ENCODE measurements at places on chromosomes 3 and 15. TPM values are rescaled to one million over a fixed set of nuclear protein-coding genes. Genes with fewer than 3 reads are reported as not detected.

SGO1 gene
- 29.1 TPM for total RNA-seq

SPINK8 gene
- total RNA-seq, result not detected

IFRD2 gene
- total RNA-seq, result 100 TPM

CLK3 gene
- 160 TPM for total RNA-seq

DNA sequence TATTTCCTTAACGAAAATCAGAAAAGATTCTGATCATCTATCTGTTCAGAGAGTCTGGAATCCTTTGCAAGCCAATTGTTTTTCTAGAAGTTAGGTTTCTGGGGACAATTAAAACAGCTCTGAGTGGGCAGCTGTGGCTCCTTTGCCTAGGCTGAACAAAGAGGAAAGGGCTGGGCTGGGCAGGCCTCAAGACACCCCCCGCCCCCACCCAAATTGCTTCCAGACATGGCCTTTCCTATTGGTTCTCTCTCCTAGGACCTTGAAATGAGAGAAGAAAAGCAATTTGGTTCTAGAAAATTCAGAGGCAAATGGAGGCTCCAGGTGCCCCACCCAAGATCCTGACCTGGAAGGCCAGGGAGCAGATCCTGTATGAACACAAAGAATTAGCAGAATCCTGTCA, 2.3 kb upstream of the ADPGK start:
- DNase-seq, result no peak

GRCh38 chr15:79778378-79778990, 118.3 kb downstream of the MTHFS start:
- no peak for DNase-seq

- DNase-seq, result no peak
These were observed 230.0 kb upstream of the LYSMD4 start for GRCh38 chr15:99963096-99963825.

GRCh38 chr3:133855772-133856171, 39.9 kb downstream of the RAB6B start:
- DNase-seq, result no peak

GRCh38 chr15:96273317-96274086, 57.0 kb upstream of the NR2F2 start:
- no peak for DNase-seq

DNA sequence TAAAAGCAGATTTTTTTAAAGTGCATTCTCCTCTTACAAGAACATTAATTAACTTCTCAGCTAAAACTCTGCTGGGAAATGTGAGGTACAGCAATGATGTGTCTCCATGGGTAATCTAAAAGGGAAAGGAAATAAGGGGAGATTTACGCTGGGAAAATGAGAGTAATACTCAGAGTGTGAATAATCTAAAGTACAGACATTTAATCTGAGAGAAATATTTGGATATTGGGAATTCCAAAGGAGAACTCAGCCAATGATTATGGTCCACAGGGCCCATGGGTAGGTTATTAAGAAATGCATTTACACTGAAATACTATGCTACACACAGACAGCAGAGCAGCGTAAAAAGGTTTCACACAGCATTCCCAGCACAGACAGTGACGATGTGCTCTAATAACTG, 229.9 kb downstream of the MAGI1 start:
- DNase-seq, result no peak

GRCh38 chr3:119236756-119237155, 3.9 kb downstream of the B4GALT4 start:
- no peak for DNase-seq

DNA sequence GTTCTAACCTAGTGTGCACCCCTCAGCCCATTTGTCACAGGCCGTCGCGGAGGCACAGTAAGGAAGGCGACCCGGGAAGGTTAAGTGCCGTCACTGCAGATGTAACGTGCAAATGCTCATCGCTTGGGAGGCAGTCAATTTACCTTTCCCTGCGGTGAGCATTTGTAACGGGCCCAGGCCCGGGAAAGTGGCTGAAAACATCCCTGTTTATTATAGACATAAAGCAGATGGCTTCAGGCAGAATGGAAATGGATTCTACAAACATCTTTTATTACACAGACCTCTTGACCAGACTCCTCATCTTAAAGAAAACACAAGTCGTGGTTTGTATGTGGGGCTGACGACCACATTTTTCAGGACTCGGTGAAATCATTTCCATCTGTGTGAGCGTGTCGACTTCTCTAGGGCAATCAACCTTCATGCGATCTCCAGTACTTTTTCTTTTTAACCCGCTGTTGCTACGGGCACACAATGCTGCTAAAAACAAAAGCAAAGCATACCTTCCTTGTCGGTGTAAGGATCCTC, 43.6 kb downstream of the NMNAT3 start:
- no peak for DNase-seq

DNA sequence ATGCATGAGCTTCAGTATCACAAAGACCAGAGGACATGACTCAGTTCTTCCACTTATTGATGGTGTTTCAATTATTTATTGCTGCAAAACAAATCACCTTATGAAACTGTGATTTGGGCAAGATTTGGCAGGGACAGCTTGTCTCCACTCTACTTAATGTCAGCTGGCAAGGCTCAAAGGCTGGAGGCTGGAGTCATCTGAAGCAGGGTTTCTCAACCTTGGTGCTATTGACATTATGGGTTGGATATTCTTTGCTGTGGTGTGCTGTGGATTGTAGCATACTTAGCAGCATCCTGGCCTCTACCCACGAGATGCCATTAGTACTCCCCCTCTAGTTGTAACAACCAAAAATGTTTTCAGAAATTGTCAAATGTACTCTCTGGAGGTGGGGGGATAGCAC, 138.8 kb upstream of the PEX5L start:
- DNase-seq, result no peak

GRCh38 chr15:58233341-58233740, 95.2 kb downstream of the AQP9 start:
- DNase-seq, result no peak

- no peak for DNase-seq
These were observed 101.1 kb upstream of the CCNL1 start for GRCh38 chr3:157261000-157261399.

Data from activated naive CD4-positive, alpha-beta T cell treated with anti-CD3 and anti-CD28 coated beads, Interleukin-2, amount 50 U/mL, for 72 hours (primary cell).